GM12891 (cell line): ENCODE measurements at places on chromosomes 2 and 18.

- DNase-seq, result no peak
These were observed 13.7 kb downstream of the ANKRD44 start for GRCh38 chr2:197296835-197297234.

GRCh38 chr18:48824231-48824970, 126.4 kb downstream of the SMAD7 start:
- DNase-seq, result no peak

DNA sequence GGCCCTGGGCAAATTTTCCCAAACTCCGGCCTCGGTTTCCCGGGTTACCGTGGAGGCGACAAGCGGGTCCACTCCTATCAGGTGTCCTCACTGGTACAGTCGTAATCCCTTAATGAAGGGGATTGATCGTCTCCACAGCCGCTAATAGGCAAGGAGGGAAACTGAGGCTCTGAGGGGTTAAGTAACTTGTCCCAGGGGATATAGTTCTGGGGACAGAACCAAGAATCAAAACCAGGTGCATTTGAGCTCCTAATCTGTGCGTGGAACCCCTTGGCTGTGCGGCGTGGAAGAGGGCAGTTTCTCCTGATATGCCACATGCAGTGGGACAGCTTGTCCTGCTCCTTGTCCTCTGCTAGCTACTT, 157.2 kb downstream of the CYRIA start:
- no peak for DNase-seq

DNA sequence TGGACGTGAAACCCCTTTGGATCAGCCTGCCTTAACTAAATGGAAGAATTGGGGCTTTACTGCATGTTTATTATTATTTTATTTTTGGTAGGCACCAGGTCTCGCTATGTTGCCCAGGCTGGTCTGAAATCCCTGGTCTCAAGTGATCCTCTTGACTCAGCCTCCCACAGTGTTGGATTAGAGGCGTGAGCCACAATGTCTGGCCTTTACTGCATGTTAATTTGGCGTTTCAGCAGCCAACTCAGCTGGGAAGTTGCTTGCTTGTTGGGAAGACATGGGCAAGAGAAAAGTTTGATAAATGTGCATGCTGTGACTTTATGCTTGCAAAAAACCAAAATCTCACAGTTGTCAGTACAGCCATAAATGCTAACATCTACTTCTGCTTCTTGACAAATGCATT, 105.1 kb downstream of the FMNL2 start:
- no peak for DNase-seq

DNA sequence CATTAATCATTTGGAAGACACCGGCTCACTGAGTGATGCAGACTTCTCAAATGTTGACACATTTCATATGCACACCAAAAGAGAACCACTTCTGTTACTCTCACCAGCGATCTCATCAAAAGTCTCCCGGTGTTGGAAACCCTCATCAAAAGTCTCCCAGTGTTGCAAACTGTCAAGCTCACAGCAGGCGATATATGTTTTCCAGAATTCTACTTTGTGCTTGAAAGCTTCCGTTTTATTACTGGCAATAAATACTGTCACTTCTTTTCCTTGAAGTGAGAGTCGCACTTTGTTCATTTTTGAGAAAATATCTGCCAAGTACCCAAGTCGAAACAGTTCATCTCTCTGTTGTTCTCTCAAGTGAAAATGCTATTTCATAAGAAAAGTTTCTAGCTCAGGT, 20.5 kb downstream of the MLPH start:
- no peak for DNase-seq

DNA sequence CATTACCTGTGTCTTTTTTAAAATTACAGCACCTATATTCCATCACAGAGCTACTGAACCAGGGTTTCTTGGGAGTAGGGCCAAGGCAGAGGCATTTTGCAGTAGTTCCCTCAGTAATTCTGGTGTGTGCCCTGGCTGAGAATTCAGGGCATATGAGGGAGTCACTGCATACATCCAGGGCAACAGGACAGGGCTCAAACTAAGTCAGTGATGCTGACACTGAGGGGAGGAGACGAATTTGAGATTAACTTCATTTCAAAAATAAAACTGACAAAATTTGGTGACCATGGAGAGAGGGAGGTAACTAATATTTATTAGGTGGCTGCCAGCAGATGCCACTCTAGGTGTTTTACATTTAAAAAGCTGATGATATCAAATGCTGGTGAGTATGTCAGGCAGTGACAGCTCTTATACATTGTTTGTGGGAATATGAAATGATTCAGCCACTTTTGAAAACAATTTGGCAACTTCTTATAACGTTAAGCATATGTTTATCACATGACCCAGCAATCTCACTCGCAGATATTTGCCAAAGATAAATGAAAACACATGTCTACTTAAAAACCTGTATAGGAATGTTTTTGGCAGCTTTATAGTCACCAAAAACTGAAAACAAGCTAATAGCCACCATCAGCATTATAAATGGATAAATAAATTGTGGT, 20.3 kb downstream of the STRADB start:
- no peak for DNase-seq

GRCh38 chr18:44834867-44835469, 154.3 kb downstream of the SETBP1 start:
- DNase-seq, result no peak

- DNase-seq, result no peak
These were observed 268.9 kb upstream of the CCDC68 start for GRCh38 chr18:55228191-55228590.

GRCh38 chr2:40103590-40103989, 324.5 kb upstream of the THUMPD2 start:
- no peak for DNase-seq

DNA sequence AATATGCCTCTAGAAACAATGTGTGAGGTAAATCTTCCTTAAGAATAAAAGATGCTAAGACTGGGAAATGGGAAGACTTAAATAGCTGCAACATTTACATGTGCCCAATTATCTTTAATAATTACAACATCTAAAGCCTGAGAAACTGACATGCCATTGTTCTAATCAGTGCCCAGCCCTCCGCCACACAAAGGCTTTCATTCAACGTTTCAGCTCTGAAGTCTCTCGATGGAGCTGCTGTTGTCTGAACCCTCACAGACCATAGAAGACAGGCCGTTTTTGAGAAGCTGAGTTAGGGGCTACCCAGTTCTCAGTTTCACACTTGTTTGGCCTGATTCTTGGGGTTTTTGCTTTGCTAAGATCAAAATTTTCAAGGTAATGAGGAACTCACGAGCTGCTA, 315.4 kb upstream of the CHST9 start:
- DNase-seq, result no peak

- DNase-seq, result no peak
These were observed 24.6 kb downstream of the TEX44 start for GRCh38 chr2:231617059-231617926.

- DNase-seq, result no peak
These were observed 241.2 kb downstream of the RPIA start for GRCh38 chr2:88932686-88933085.

DNA sequence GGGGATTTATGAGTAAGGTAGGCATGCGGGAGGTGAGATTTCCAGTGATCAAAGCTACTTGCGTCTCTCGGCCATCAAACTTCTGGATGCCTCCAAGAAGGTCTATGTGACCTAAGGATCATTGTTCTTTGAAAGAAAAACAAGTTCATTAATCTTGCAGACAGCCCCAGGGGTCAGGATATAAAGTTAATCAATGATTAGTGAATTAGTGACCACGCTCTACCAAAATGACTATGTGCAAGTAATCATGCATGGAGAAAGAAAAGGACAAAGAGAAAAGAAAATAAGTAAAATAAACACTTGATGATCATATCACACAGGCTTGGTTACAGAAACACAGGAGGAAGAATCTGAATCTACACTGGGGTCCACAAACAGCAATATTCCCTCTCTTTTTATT, 42.5 kb upstream of the BCL11A start:
- no peak for DNase-seq

- no peak for DNase-seq
These were observed 13.9 kb upstream of the UGP2 start for GRCh38 chr2:63827749-63828148.

DNA sequence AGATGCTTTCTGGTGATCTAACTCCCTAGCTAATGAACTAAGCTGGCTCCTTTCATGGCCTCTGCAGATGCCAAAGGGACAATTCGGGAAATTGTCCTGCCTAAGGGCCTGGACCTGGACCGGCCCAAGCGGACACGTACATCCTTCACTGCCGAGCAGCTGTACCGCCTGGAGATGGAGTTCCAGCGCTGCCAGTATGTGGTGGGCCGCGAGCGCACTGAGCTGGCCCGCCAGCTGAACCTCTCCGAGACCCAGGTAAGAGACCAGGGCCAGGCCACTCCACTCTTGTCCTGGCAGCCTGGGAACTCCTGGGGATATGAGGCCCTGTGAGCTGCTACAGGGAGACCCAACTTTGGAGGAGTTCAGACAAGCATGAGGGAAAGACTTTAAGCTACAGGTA, 14.7 kb upstream of the ATP6V1B1 start:
- DNase-seq, result no peak

- DNase-seq, result no peak
These were observed 13.6 kb downstream of the MRO start for GRCh38 chr18:50806208-50806616.

GRCh38 chr18:34049511-34049910, 175.2 kb downstream of the NOL4 start:
- DNase-seq, result no peak

GRCh38 chr2:241456546-241456945, 51.8 kb downstream of the STK25 start:
- no peak for DNase-seq

- DNase-seq, result no peak
These were observed 122.1 kb downstream of the MGAT5 start for GRCh38 chr2:134375935-134376334.

DNA sequence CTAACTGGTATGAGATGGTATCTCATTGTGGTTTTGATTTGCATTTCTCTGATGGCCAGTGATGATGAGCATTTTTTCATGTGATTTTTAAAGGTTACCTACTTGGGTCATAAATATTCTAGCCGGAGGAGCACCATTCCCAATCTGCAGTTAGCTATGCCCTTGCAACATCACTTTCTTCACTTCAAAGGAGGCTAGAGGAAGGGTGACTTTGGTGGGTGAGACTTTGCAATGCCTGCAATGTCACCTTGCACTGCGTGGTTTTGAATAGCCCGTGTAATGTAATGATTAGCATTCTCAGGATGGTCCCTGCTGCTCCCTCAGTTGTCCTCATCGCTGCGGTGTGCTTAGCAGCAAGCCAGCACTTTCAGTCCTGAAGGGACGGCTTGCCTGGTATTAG, 56.1 kb upstream of the CHRNA1 start:
- DNase-seq, result no peak

- peak; percentile 19 for DNase-seq
These were observed 18.1 kb upstream of the PGAP1 start for GRCh38 chr2:196944570-196944969.

DNA sequence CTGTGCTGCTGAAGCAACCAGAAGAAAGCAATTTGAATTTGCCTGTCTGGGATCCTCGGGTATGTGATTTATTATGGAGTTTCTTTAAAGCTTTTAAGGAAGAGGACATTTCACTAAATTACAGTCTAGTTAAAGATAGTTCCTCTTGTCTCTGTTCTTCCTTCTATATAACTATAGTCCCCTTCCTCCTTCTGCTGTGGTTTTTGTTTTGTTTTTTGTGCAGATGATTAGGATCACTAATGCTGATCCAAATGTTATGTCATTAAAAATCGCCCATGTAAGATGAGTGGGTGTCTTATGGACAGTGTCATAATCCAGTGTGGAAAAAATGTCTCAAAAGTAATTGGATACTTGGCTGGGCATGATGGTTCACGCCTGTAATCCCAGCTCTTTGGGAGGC, 24.7 kb downstream of the PAPOLG start:
- DNase-seq, result no peak

GRCh38 chr2:100527440-100528015, 35.3 kb upstream of the PDCL3 start:
- no peak for DNase-seq

GRCh38 chr2:109124982-109125592, 3.9 kb upstream of the SH3RF3 start:
- no peak for DNase-seq
